ENCODE measurements at places on chromosomes 3 and 15. TPM values are rescaled to one million over a fixed set of nuclear protein-coding genes. Genes with fewer than 3 reads are reported as not detected.

DNA sequence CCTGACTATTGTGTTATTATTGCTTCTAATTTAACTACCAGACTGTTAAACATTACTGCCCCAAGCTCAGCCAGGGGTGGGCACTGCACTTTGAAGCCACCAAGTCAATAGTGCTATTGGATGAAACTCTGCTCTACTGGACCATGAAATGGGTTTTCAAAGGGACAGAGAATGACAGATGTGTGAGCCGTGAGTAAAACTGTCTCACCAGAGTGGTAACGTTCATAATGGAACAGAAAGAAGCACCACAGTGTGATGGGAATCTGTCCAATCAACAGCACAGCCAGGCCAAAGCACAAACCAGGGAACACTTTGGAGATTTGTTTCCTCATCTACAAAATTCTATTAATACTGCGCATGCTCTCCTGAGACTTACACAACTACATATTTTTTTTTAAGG lies 171.8 kb upstream of the LPP start:
- H3K27me3 ChIP-seq, result no peaks in the 10 kb centered on the region
- H3K4me1 ChIP-seq, result peaks cover 36% of the 10 kb centered on the region
- H3K27ac ChIP-seq, result no peak overlapping the region
- no peak overlapping the region for H3K4me3 ChIP-seq
- no peaks in the 10 kb centered on the region for H3K36me3 ChIP-seq
- DNase-seq, result no peak

ENTPD3 gene
- not detected for total RNA-seq

THRB gene
- total RNA-seq, result 11.2 TPM

C2CD4B gene
- not detected for total RNA-seq

DNA sequence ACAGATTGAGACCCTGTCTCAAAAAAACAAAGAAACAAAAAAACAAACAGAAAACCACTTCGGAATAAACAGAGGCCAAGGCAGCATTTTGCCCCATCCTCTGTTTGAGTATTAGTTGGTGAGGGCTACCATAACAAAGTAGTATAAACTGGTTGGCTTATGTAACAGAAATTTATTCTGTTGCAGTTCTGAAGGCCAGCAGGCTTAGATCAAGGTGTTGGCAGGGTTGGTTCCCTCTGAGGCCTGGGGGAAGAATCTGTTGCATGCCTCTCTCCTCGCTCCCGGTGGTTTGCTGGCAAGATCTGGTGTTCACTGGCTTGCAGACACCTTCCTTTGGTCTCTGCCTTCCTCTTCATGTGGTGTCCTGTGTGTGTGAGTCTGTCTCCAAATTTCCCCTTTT lies 261.6 kb downstream of the PDZRN3 start:
- no peak overlapping the region for H3K4me3 ChIP-seq
- no peak for DNase-seq
- H3K27me3 ChIP-seq, result no peaks in the 10 kb centered on the region
- H3K36me3 ChIP-seq, result no peaks in the 10 kb centered on the region
- no peak overlapping the region for H3K27ac ChIP-seq
- H3K4me1 ChIP-seq, result no peaks in the 10 kb centered on the region

- no peaks in the 10 kb centered on the region for H3K27me3 ChIP-seq
- no peak for DNase-seq
- H3K36me3 ChIP-seq, result peaks cover 73% of the 10 kb centered on the region
- H3K27ac ChIP-seq, result peak overlapping the region; percentile 23
- no peak overlapping the region for H3K4me3 ChIP-seq
- peaks cover 68% of the 10 kb centered on the region for H3K4me1 ChIP-seq
Measured at GRCh38 chr3:172102123-172102882, 62.9 kb downstream of the FNDC3B start.

FHIT gene
- 7.6 TPM for total RNA-seq
